Stimulated activated CD8-positive, alpha-beta memory T cell treated with anti-CD3 and anti-CD28 coated beads, Interleukin-15, amount 100 ng/mL, for 4 hours (primary cell): ENCODE measurements at places on chromosomes 2 and 18.

- no peak for DNase-seq
These were observed 100.3 kb downstream of the IRS1 start for GRCh38 chr2:226699321-226699720.

- DNase-seq: no peak
These were observed 22.6 kb upstream of the DYTN start for GRCh38 chr2:206740800-206741199.

DNA sequence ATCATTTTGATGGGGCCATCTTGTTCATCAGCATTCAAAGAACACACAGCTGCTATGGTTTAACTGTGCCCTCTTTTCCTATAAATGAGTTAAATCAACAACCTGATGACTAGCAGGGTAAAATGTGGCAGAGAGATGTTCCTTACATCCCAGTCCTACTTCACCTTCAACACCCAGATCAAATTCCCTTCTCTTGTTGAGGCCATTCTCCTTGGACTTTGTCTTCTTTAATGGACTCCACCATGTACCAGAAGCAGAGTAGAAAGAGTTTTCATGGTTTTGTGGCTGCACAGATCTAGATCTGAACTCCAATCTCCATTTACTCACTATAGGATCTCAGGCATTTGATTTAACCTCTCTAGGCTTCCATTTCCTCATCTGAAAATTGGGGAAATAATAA is 6.4 kb upstream of the UPP2 start:
- DNase-seq: no peak

GRCh38 chr2:231820786-231821303 is 34.6 kb downstream of the COPS7B start:
- DNase-seq: no peak

GRCh38 chr2:44748-45341 is 1.5 kb downstream of the FAM110C start:
- DNase-seq: no peak

DNA sequence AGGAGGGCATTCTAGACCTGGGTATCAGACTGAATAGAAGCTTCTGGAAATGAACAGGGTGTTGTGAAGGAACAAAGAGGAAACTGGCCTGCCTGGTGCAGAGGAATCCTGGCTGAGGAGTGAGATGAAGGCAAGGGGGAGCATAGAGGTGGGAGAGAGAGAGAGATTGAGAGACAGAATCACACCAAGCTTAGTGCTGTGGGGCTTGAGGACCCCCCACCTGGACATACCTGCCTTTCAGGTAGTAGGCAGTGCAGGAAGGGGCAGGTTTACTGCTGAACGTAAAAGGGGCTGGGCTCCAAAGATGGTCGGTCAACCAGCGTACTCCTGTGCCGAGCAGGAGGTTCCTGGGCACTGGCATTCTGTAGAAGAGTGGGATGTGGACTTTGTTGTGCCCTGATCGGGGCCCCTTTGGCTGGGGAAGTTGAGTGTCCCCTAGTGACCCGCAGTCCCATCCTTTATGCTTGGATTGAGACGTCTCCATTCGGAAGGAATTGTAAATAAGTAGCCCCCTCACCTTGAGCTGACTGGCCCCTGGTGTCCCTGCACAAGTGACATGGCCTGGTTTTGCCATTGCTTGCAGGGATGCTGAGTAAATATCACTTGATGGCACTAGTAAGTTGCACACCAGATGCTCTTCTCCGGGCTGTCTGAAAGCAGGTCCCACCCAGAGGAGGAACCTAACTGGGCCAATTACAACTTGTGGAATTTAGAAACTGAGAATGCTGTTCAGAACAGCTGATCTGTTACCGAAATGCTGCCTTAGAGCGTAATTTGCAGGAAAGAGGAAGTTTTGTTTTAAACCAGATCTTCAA is 1.4 kb downstream of the UBE2F start:
- DNase-seq: peak; percentile 17

DNA sequence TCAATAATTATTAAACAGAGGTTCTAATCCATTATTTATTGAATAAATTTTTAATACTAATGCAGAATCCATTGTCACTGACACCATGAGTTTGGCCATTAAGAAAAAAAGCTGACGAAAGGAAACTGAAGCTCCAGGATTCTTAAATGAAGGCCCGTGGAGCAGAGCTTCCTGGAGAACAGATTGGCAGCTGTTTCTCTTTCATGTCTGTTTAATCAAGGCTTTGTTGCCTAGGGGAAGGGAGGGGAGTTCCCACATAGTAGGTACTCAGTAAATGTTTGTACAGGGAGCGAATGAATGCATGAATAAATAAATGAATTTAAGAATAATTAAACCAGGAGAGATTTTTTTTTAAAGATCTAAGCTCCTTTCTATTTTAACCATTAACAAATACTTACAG is 315.1 kb upstream of the KLHL29 start:
- DNase-seq: no peak

DNA sequence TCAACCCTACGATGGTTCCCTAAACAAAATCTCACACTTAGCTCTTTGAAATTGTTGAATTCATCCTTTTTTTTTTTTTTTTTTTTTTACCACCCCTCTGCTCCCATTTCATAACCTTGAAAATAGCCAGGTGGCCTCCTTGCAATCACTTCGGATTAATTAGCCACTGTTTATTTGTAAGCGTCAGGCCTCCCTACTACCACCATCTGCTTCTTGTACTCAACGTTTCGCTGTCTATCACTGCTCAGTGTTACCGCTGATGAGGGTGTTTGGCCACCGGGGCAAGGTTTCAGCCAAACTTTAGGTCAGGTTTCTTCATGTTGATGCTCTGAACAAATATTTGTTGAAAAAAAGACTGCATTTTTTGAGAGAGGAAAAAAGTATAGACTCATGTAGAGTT is 183.2 kb downstream of the EPHA4 start:
- DNase-seq: no peak

DNA sequence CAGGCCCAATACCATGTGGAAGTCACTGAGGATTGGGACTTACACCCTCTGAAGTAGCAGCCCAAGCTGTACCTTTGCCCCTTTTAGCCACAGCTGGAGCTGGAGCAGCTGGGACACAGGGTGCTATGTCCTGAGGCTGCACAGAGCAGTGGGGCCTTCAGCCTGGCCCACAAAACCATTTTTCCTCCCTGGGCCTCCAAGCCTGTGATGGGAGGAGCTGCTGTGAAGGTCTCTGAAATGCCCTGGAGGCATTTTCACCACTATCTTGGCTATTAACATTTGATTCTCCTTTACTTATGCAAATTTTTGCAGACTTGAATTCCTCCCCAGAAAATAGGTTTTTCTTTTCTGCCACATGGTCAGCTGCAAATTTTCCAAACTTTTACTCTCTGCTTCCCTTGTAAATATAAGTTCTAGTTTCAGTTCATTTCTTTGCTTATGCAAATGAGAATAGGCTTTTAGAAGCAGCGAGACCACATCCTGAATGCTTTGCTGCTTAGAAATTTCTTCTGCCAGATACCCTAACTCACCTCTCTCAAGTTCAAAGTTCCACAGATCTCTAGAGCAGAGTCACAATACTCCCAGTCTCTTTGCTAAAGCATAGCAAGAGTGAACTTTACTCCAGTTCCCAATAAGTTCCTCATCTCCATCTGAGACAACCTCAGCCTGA is 213.8 kb upstream of the MGAT5 start:
- no peak for DNase-seq

DNA sequence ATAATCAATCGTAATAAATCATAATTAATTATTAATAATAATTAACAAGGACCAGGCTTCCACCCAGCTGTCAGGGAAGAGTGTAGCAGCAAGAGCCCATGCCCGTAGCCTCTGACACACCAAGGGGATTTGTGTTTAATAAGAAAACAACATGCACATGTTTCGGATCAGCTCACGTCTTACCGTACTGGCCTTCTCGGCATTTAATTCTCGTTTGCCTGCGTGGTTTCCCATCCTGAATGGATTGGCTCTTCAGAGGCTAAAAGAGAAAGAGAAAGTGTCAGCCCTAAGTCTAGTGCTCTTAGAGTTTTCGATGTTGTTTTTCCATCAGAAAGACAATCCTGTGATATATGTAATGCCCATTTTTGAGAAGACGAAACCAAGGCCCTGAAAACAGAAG is 27.6 kb downstream of the MBP start:
- DNase-seq: no peak

DNA sequence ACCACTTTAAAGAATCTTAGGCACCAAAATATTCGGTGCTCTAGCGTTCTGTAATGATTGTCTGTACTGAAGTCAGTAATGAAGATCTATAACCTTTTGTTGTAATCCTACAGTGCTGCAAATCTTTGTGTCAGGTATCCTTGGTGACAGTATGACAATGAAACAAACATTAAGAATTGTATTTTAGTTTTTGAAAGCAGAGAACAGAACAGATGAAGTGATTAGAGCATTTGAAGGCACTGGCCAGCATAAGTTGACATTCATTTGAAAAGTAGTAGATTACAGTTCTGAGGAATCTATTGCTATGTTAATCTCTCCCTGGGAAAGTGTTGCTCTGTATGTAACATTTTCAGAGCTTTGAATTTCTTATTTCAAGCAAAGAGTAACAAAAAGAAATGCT is 451.2 kb downstream of the NUP35 start:
- DNase-seq: no peak

GRCh38 chr2:62672601-62673000 is 32.9 kb upstream of the EHBP1 start:
- no peak for DNase-seq

- DNase-seq: peak; percentile 45
These were observed 66.8 kb downstream of the HNRNPLL start for GRCh38 chr2:38535744-38536506.
